ENCODE measurements at places on chromosomes 2 and 18.

DNA sequence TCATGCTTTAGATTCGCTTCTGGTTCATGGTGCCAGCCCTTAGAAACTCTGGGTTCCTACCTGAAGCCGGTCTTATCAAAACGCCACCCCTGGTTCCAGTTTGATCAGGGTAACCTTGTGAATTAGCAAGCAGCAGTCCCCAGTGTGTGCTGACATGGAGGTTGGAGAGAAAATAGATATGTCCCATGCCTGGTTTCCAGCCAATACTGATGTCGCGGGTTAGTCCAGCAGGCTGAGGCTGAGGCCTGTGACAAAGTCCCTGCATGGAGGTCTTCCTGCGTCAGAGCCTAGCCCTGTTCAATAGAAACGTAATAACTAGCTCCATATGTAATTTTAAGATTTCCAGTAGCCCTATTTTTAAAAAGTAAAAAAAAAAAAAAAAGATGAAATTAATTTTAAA lies 28.2 kb downstream of the LPIN1 start:
- no peak for DNase-seq

GRCh38 chr2:68216454-68217310 lies 35.6 kb downstream of the PPP3R1 start:
- no peak for DNase-seq

GRCh38 chr18:55220523-55220922 lies 261.3 kb upstream of the CCDC68 start:
- DNase-seq: no peak

DNA sequence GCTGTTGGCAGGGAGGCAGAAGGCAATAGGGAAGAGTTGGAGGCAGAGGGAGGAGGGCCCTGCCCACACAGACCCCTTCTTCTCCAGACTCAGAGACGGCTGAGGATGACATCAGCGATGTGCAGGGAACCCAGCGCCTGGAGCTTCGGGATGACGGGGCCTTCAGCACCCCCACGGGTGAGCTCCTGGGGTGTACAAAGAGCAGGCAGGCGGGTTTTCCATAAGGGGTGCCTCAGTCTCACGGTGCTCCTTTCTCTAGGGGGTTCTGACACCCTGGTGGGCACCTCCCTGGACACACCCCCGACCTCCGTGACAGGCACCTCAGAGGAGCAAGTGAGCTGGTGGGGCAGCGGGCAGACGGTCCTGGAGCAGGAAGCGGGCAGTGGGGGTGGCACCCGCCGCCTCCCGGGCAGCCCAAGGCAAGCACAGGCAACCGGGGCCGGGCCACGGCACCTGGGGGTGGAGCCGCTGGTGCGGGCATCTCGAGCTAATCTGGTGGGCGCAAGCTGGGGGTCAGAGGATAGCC lies 10.0 kb downstream of the SPEG start:
- no peak for DNase-seq

GRCh38 chr18:44805643-44806042 lies 125.0 kb downstream of the SETBP1 start:
- no peak for DNase-seq

DNA sequence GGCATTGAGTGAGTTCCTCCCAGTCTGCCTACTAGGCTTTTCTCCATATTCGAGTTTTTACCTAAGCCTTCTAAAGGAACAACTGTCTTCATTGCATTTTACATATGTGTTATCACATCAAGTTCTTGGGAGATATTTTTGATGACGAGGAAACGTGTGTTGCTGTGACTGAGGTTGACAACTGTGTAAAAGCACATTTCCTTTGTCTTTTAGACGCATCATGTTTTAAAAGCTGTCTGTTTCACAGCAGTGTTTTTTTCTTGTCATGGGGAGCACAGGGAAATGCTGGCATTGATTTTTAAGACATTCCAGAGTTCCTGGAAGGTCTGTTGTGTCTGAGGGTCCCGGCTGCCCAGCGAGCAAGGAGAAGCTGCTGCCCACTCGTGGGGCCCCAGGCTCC lies 381.8 kb downstream of the DCDC2C start:
- no peak for DNase-seq

- DNase-seq: no peak
These were observed 32.1 kb downstream of the MAP4K4 start for GRCh38 chr2:101729521-101730190.

DNA sequence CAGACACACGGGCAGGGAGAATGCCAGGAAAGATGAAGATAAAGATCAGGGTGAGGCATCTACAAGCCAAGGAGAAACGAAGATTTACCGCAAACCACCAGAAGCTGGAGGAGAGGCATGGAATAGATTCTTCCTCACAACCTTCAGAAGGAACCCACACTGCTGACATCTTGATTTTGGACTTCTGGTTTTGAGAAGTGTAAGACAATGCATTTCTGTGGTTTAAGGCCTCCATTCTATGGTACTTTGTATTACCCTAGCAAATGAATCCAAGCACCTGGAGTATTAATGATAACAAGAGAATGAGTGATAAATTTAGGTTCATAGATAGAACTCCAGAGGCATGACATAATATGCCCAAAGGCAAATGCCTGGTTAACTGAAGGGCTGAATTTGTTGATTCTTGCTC lies 11.8 kb upstream of the FN1 start:
- no peak for DNase-seq

DNA sequence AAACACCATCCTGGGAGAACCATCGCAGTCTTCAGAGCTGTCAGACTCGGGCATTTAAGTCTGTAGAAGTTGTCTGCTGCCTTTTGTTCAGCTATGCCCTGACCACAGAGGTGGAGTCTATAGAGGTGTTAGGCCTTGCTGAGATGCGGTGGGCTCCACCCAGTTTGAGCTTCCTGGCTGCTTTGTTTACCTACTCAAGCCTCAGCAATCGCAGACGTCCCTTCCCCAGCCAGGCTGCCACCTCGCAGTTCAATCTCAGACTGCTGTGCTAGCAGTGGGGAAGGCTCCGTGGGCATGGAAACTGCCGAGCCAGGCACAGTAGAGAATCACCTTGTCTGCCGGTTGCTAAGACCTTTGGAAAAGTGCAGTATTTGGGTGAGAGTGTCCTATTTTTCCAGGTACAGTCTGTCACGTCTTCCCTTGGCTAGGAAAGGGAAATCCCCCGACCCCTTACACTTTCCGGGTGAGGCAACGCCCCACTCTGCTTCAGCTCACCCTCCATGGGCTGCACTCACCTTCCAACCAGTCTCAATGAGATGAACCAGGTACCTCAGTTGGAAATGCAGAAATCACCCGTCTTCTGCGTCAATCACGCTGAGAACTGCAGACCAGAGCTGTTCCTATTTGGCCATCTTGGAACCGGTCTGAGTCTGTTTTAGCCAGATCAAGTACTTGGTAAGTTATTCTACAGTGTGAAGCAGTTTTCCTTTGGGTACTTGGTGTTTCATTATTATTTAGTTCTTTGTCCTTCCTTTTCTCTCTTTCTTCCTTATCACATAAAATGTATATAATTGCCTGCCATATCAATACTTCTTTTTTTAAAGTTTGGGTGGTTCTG lies 71.5 kb downstream of the CDC42EP3 start:
- DNase-seq: peak; percentile 84

DNA sequence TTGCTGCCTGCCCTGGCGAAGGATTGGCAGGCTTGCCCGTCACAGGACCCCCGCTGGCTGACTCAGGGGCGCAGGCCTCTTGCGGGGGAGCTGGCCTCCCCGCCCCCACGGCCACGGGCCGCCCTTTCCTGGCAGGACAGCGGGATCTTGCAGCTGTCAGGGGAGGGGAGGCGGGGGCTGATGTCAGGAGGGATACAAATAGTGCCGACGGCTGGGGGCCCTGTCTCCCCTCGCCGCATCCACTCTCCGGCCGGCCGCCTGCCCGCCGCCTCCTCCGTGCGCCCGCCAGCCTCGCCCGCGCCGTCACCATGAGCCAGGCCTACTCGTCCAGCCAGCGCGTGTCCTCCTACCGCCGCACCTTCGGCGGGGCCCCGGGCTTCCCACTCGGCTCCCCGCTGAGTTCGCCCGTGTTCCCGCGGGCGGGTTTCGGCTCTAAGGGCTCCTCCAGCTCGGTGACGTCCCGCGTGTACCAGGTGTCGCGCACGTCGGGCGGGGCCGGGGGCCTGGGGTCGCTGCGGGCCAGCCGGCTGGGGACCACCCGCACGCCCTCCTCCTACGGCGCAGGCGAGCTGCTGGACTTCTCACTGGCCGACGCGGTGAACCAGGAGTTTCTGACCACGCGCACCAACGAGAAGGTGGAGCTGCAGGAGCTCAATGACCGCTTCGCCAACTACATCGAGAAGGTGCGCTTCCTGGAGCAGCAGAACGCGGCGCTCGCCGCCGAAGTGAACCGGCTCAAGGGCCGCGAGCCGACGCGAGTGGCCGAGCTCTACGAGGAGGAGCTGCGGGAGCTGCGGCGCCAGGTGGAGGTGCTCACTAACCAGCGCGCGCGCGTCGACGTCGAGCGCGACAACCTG lies at the start of gene DES:
TSS of gene DES (plus strand) at position 223 of the 857 bp plus-strand sequence. CDS start at position 309, 86 bp downstream.
- no peak for DNase-seq

DNA sequence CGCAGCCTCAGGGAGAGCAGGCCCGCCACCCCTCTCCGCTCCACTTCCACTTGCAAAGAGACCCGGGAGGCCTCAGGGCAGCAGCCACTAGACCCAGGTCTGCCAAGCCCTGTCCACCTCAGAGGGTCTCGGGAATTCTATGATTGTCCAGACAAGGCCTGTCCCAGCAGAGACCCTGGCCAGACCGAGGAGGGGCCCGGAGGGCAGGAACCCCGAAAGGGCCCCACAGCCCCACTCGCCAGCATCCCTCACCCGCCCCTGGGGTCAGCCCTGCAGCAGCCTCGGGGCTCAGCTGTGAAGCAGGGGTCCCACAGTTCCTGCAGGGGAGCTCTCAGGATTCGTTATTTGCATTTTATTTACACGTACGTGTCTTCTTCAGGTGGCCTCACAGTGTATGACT lies 269.5 kb downstream of the EIPR1 start:
- DNase-seq: peak; percentile 12

- DNase-seq: no peak
These were observed 1917.7 kb upstream of the PIK3C3 start for GRCh38 chr18:40037356-40037755.

DNA sequence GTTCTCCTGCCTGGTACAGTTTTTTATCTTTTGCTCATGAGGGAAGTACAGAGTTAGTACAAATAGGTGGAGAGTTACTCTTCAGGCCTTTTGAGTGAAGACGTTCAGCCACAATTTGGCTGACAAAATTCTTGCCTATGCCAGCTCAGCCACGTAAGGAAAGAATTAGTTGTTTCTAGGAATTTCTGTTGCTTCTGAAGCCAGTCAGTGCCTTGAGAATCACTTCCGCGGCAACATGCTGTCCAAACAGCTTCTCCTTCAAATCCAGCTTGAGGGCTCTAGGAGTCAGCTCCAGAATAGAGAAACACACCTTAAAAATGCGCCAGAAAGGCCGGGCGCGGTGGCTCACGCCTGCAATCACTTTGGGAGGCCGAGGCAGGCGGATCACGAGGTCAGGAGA lies 27.5 kb downstream of the M1AP start:
- no peak for DNase-seq

GRCh38 chr18:26327062-26327461 lies 100.8 kb downstream of the TAF4B start:
- no peak for DNase-seq

- no peak for DNase-seq
These were observed 129.8 kb downstream of the PXDN start for GRCh38 chr2:1614564-1614963.

GRCh38 chr18:44856157-44856556 lies 175.5 kb downstream of the SETBP1 start:
- no peak for DNase-seq

GRCh38 chr2:27000995-27001394 lies 30.6 kb downstream of the MAPRE3 start:
- DNase-seq: no peak
